ENCODE measurements at places on chromosomes 13 and 19. TPM values are rescaled to one million over a fixed set of nuclear protein-coding genes. Genes with fewer than 3 reads are reported as not detected.

The PSG4 gene
- not detected for total RNA-seq

- no peaks in the 10 kb centered on the region for H3K36me3 ChIP-seq
- no peak for DNase-seq
- no peak overlapping the region for H3K27ac ChIP-seq
- no peak overlapping the region for H3K4me3 ChIP-seq
- no peaks in the 10 kb centered on the region for H3K27me3 ChIP-seq
These were observed 250.3 kb upstream of the ATXN8OS start for GRCh38 chr13:69857183-69857821.

DNA sequence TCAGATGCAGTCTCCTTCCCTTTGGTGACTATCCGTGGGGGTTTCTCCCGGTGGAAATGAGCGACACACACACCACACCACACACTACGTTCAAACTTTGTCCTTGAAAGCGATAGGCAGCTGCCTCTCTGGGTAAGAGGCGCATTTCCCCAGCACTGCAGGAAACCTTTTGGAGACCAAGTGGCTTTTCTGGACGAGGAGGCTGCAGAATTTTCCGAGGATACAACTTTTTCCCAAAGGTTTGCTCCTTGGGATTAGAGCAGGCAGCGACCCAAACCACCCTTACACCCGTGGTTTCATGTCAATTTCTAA is 38.2 kb upstream of the FLT1 start:
- H3K4me1 ChIP-seq, result no peaks in the 10 kb centered on the region
- no peak for DNase-seq
- peaks cover 3% of the 10 kb centered on the region for H3K36me3 ChIP-seq
- H3K27me3 ChIP-seq, result peaks cover 47% of the 10 kb centered on the region
- H3K4me3 ChIP-seq, result peak overlapping the region; percentile 79

GRCh38 chr13:91045351-91046034 is 302.0 kb upstream of the MIR17HG start:
- no peak overlapping the region for H3K27ac ChIP-seq
- peaks cover 9% of the 10 kb centered on the region for H3K4me1 ChIP-seq
- DNase-seq, result no peak
- no peaks in the 10 kb centered on the region for H3K36me3 ChIP-seq
- H3K4me3 ChIP-seq, result no peak overlapping the region

GRCh38 chr13:28355822-28356371 is 139.0 kb downstream of the FLT1 start:
- H3K27ac ChIP-seq, result no peak overlapping the region
- H3K4me1 ChIP-seq, result peaks cover 10% of the 10 kb centered on the region
- no peaks in the 10 kb centered on the region for H3K36me3 ChIP-seq
- H3K4me3 ChIP-seq, result no peak overlapping the region
- no peak for DNase-seq
